ENCODE measurements at places on chromosomes 7 and 10. TPM values are rescaled to one million over a fixed set of nuclear protein-coding genes. Genes with fewer than 3 reads are reported as not detected.

GRCh38 chr10:86878983-86879713 is 78.3 kb downstream of the MMRN2 start:
- DNase-seq = no peak

DNA sequence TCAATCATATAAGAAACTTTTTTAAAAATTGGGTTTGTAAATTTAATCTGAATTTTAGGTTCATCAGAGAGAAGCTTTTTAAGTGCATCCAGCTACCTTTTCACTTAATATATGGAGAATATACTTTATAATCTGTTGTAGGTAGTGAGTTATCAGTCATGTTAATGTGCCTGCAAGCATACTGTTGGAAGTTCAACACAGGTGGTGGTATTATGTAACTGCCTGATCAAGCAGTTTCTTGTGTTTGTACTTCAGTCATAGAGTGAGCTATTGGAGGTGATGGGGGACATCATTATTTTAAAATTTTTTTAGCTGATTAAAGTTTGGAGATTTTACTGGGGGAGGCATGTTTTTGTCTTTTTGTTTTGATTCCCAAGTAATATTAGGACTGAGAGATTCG is 2.5 kb downstream of the TNKS2 start:
- no peak for DNase-seq

- no peak for DNase-seq
These were observed 254.6 kb downstream of the GRID1 start for GRCh38 chr10:86111902-86112545.

FXYD4 gene
- not detected for total RNA-seq

GRCh38 chr7:69359003-69359700 is 239.1 kb upstream of the AUTS2 start:
- no peak for DNase-seq

DNA sequence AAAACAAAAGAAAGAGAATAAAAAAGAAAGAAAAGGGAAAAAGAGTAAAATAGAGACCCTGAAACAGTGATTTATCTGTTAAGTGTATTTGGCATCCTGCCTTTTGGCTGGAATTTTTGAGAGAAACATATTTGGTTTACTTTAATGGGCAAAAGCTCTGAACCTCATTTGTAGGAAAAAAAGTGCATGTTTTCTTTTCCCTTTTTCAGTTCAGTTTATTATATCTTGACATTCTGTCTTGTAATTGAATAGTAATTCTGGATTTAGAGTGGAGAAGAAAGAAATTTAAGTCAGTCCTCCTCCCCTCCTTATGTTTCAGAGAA is 69.5 kb downstream of the ARID5B start:
- no peak for DNase-seq

DNA sequence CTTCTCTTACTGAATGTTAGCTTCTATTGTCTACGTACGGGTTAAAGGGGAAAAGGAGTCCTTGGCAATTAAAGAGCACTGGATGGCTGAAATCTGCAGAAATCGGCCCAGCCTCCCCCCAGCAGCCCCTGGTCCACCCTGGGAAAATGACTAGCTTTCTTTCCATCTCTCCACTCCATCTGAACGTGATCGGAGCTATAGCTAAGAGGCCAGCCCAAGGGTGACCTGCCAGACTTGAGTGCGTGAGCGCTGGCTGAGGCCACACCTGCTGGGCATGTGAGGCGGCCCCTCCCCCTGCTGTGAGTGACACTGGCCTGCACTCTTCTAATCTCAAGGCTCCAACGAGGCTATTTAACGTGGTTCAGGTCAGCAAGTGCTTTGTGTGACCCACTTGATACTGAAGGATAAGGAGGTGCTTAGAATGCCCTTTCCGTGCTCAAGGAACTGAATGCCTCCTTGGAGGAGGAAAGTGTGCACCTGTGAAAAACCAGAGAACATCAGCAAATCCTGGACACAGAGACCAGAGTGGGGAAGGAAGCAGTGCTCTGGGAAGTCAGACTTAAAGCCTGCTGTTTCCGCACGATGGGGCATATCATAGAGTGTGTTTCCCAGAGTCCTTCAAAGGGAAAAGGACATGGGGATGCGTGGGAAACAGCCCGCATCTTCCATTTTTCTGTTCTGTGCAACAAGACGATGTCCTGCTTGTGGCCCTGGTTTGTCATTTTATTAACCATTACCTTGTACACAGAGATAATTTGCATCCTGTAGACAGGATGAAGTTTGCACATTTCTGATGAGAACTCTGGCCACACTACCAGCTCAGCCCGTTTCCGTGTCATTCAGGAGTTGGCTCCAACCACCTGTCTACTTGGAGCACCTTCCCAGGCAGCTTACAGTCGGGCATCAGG is 12.5 kb upstream of the MNX1 start:
- no peak for DNase-seq

GRCh38 chr7:130476297-130477150 is 15.4 kb upstream of the MEST start:
- no peak for DNase-seq

SDK1 gene
- total RNA-seq = 8.7 TPM

GRCh38 chr7:114354306-114354705 is 60.3 kb upstream of the FOXP2 start:
- DNase-seq = no peak

PNLIP gene
- not detected for total RNA-seq

GRCh38 chr7:17706734-17707133 is 233.6 kb downstream of the SNX13 start:
- DNase-seq = peak; percentile 49

ASZ1 gene
- not detected for total RNA-seq

TMEM72 gene
- total RNA-seq = 1.5 TPM

ASIC3 gene
- 1.6 TPM for total RNA-seq

CALCR gene
- 0.14 TPM for total RNA-seq

DNA sequence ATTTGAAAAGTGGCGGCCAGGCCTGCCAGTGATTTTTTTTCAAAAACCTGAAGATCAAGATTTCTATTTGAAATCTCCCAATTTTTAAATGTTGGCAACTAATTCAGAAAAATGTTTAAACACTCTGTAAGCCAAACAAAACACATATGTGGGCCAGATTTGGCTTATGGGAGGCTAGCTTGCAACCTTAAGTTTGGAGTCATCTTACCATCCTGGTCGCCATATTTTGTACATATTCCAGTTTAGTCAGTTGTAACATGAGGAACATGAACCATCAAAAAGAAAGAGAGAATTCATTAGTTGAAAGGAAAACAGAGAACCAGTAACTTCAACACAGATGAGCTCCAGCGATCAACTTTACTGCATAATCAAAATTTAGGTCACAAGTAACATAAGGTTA is 115.4 kb downstream of the TMEM26 start:
- DNase-seq = no peak

DNA sequence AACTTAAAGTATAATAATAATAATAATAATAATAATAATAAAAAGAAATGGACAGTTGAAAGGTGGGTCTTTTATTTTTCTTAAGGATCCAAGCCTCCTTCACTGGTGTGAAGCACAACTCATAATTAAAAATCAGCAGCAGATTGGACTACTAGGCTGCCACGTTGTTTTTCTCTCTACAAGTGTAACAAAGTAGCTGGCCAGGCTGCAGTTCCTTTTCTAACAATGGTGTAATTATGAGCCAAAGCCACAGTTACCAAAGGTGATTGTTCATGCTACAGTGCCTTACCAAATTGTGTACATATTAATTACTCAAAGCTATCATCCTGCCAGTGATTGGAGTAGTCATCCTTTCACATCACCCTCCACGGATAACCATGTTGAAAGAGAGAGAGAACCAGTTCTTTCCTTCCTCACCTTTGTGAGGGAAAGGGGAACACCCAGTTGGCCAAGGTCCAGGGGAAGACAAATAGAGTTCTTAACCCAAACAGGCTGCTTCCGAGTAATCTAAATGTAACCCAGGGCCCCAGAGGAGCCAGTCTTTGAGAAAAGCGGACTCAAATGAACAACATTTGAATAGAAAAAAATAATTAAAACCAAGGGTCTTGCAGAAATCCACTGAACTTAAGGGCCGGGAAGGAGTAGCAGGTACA is 86.3 kb upstream of the NPS start:
- DNase-seq = no peak

DNA sequence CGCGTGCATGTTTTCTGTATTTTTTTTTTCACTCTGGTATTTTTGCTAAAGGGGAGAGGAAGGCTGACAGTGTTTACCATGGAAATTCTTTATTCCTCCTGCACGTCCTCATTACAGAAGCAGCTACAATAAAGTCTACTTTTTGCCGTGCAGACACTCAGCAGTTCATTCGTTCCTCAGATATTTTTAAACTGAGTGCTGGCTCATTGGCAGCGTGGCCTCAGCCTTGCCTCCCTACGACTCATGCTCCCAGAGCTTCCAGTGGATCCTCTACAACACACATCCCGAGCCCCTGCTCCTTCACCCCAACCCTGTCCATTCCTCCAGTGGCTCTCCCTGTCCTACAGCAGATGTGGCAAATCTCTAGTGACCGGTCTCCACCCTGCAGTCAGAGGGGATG is 239.2 kb upstream of the ZMIZ1 start:
- DNase-seq = no peak

DNA sequence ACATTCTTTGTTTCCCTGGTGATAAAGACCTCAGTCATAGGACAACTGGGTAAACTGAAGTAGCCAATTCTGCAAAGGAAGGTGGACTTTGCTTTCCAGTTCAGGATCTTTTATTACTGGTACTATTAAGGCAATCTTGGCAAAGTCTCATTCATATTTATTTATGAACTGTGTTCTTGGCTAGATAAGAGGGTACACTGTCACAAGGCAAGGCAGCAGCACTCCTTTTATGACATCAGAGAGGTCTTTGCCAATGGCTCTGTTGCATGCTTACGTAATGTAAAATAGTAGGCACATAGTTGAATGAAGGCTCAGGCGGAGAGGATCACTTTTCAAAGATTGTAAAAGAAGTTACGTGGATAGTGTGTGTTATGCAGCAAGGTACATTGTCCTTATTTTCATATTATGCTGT is 63.7 kb upstream of the PDK4 start:
- DNase-seq = no peak

- no peak for DNase-seq
These were observed 81.6 kb downstream of the PRKAG2 start for GRCh38 chr7:151795168-151795811.

Data from Caki2 (cell line).